Activated CD8-positive, alpha-beta T cell treated with anti-CD3 and anti-CD28 coated beads for 36 hours (primary cell): ENCODE measurements at places on chromosomes 3 and 15. TPM values are rescaled to one million over a fixed set of nuclear protein-coding genes. Genes with fewer than 3 reads are reported as not detected.

The SHF gene
- 19.8 TPM for total RNA-seq

The CYP11A1 gene
- 0.29 TPM for total RNA-seq

The GPR156 gene
- total RNA-seq: not detected

The MESP1 gene
- total RNA-seq: 3.4 TPM

The SERINC4 gene
- 0.09 TPM for total RNA-seq

The CCR2 gene
- total RNA-seq: 0.83 TPM

The GALNT15 gene
- total RNA-seq: not detected

The MYZAP gene
- total RNA-seq: not detected

The KLF13 gene
- total RNA-seq: 163 TPM
